ENCODE measurements at places on chromosomes 3 and 15. TPM values are rescaled to one million over a fixed set of nuclear protein-coding genes. Genes with fewer than 3 reads are reported as not detected.

DNA sequence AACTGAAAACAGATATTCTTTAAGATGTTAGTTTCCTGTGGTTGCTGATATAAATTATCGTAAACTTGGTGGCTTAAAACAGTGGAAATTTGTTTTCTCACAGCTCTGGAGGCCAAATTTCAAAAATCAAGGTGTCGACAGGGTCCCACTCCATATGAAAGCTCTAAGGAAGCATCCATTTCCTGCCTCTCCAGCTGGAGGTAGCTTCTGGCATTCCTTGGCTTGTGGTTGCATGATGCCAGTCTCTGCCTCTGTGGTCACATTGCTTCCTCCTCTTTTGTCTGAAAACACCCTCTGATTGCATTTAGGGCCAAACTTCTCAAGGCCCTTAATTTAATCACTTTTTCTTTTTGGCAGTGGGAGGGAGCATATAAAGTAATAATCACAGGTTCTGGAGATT lies 96.8 kb downstream of the PPM1L start:
- no peak for DNase-seq

GRCh38 chr3:54202651-54203248 lies 80.4 kb downstream of the CACNA2D3 start:
- DNase-seq = no peak

ACKR4 gene
- total RNA-seq = 8.5 TPM

ATP13A5 gene
- total RNA-seq = not detected

DNA sequence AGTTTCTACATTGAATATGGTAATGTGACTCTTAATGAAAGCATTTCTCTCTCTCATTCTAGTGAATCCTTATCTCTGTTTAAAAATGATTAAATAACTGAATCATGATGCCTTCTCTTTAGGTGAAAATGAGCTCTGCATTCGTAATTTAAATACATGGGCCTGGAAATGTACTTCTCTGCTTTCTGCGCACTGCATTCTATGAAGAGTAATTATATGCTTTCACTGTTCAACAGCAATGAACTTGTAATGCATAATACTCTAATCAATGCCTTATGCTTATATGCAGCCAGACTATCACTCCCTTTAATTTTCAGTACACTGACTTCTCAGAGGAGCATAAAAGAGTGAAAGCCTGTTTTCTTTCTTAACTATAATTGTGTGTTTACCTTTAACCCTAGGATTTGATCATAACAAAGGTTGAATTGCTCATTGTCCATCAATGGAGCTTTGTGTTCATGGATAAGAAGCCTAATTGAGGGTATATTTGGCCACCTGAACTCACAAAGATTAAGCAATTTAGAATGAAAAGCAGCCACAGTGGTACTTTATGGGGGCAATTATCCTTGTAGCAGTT lies 330.8 kb upstream of the PDZRN3 start:
- DNase-seq = no peak

GCNT3 gene
- total RNA-seq = not detected

GRCh38 chr15:47750030-47750739 lies 32.9 kb downstream of the SEMA6D start:
- no peak for DNase-seq

GRCh38 chr3:73453666-73454065 lies 171.1 kb downstream of the PDZRN3 start:
- no peak for DNase-seq

GRK7 gene
- not detected for total RNA-seq

- no peak for DNase-seq
Observed at GRCh38 chr3:188948281-188948996, 223.3 kb upstream of the TPRG1 start.

P2RY12 gene
- 1.4 TPM for total RNA-seq

DNA sequence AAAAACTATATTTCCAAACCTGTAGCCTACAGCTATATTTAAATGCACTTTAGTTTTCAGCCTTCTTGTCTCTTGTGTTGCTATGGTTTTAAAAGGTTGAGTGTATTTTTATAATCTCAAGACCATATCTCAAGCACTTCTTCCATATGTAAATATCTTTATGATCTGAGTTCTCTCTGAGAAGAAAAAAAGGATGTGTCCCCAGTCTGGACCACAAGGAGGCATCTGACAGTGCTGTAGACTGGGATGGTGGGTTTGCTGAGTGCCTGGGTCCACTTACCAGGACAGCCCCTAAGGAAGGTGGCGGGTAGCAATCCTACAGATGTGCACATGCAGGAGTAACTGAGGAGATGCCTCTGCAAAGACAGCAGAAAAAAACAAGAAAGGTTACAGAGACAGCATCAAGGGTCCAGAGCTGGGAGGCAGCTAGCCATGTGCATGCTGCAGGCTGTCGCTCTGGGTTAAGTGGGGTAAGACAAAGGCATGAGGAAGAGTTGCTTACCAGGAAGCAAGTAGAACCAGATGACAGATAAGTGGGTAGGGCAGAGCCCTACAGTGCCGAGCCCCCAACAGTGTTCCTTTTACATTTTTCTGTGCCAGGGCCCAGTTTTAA lies 70.6 kb upstream of the SNRK start:
- DNase-seq = no peak

RASL12 gene
- 70.4 TPM for total RNA-seq
